Daoy (cell line): ENCODE measurements at places on chromosomes 11 and 22.

DNA sequence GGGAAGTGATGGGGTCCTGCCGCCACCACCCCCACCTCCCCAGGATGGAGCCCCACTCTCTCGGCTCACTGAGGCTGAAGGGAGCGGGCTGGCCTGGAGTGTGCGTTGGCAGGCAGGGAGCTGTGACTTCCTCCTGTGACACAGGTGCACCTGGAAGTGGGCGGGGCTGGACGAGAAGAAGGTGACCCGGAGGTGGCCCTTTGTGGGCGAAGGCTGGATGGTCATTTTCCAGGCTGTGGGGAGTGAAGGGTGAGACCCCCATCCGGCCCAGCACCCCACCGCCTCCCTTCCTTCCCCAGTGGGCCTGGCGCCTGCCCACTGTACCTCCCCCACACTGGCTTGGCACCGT is 15.3 kb downstream of the IL17REL start:
- DNase-seq, result no peak

- peak; percentile 59 for DNase-seq
Observed at GRCh38 chr22:33923660-33924246, 3.5 kb upstream of the LARGE1 start.

DNA sequence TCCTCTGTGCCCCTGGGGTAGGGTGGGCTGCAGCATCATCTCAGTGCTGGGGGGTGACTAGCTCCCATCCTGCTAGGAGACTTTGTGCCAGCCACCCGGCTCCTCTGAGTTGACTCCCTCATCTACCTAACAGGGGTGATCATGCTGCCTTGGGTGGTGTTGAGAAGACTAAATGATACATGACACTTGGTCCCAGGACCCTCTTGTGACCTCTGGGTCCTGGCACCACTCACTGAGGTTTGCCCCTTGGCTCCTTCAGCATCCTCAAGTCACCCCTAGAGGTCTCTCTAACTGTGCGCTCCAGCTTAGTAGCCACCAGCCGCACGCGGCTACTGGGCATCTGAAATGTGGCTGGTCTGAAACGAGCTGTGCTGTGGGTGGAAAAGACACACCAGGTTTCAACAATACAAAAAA is 72.1 kb downstream of the LRRC32 start:
- DNase-seq, result peak; percentile 75

DNA sequence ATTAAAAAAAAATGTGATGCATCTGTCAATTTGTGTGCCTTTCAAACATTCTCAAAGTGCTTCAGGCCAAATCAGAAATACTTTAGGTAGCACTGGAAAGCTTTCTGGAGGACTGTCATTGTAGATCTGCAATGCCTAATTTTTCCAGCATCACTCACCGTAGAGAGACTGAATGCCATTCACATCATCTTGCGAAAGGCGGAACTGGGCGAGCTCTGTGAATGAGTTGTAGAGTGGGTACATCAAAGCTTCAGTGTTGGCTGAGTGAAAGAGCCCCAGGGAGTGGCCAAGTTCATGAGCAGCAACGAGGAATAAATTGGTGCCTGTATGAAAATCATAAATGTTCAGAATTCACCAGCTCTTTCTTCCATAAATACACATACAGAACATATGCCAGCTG is 4.0 kb downstream of the MMP10 start:
- DNase-seq, result no peak

GRCh38 chr11:48307760-48308386 is 1.9 kb downstream of the OR4S1 start:
- DNase-seq, result peak; percentile 16

DNA sequence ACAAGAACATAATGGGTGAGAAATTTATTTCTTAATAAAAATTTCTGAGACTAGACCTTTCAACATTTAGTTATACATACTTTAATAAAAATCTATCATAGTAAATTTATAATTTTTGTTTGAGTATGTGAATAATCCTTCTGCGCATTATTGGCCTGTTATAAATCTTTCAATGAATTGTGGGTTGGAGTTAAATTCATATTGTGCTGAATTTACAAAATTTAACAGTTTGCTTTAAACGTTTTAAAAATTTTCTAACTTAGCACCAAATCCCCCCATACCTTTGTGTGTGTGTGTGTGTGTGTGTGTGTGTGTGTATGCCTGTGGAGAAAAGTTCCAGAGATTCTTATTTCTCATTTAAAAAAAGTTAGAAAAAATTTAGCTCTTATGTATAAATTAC is 111.0 kb downstream of the TMEM135 start:
- DNase-seq, result no peak

GRCh38 chr11:102500829-102501228 is 29.7 kb downstream of the MMP7 start:
- no peak for DNase-seq

GRCh38 chr11:78415338-78415737 is 2.3 kb downstream of the GAB2 start:
- DNase-seq, result no peak

DNA sequence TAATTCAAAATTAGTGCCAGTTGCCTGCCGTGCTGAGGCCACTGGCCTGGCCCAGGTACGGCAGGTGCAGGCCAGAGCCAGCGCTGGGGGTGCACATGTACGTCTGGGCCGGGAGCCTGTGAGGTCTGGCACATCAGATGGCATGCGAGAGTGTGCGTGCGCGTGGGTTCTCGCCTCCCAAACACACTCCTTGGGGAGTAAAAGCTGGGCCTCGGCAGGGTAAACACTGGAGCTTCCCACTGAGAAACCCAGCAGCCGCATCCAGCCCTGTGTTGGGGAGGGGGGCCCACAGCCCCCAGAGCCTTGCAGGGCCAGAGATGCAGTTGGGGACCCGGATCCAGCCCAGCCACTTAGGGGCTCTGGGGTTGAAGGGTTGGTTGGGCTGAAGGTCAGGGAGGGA is 37.8 kb downstream of the FLRT1 start:
- DNase-seq, result no peak

- peak; percentile 79 for DNase-seq
Observed at GRCh38 chr22:37428649-37429586, 1.6 kb upstream of the ELFN2 start.

DNA sequence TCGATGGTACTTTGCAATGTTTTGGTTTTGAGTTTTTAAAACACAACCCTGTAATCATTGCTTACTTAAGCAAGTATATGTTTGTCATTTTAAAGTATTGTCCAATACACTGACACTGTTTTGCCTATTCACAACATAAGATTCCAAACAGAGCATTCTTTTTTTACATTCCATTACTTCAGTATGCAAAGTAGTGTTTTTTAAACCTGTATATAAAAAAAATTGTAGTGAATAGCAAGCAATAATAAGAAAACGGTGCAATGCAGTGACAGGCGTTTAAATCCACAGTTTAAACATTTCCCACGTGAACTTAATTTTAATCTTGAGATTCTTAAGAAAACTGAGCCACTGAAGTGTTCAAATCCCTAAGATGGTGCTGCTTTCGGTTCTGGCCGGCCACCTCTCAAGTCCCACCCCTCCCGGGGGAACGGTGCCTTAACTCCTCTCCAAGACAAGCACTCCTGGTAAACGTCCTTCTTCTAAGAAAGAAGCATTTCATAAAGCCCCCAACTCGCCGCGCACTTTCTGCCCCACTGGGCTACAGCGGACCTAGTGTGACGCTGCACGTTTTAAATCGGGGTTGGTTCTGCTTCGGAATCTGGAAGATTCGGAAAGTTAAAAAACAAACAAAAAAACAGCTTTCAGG is 2.9 kb downstream of the PGR start:
- peak; percentile 4 for DNase-seq

- DNase-seq, result no peak
Observed at GRCh38 chr11:58502004-58502403, 5.9 kb downstream of the OR5B21 start.

DNA sequence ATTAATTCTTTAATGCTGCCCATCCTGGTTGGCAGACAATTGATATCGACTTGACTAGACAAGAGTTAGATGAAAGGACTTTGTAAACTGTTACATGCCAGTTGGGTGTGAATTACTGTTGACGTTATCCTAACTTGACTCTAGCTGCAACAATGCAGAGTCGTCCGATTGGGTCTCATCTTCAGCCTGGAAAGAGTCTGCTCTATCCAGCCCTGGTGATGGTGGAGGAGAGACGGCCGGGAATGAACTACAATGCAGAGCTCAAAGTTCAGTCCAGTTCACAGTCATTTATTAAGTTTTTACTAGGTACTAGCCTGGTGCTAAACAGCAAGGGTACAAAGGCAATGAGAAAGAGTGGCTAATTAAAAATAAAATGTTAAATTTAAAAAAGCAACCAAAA is 4.9 kb upstream of the SMIM35 start:
- DNase-seq, result no peak

DNA sequence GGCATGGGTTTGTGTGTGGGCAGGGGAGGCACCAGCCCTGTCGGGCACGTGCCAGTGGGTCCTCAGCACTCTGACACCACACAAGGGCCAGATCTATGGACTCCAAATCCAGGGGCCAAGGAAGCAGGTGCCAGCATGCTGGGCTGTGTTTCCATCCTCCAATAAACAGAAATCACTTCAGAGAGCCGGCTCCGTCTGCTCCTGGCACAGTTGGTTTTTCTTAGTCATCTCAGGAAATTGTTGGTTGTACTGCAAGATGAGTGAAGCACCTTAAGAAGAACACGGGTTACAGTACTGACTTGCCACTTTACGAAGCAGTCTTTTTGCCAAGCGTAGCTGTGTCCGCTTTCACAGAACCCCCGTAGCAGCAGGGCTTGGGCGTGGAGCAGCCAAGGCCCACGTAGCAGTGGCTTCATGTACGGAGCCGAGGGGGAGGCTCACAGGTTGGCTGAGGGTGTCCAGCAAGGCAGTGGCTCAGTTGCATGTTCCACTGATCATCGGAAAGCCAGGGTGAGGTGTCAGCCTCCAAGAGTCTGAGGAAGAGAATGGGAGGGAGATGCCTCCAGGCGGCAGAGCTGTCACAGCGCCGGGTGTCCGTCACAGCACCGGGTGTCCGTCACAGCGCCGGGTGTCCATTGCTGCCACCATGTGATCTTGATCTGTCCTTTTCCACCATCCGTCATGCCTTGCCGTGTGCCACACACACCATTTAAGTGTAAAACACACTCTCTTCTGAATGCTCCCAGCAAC is 314.9 kb downstream of the CTTN start:
- peak; percentile 39 for DNase-seq

DNA sequence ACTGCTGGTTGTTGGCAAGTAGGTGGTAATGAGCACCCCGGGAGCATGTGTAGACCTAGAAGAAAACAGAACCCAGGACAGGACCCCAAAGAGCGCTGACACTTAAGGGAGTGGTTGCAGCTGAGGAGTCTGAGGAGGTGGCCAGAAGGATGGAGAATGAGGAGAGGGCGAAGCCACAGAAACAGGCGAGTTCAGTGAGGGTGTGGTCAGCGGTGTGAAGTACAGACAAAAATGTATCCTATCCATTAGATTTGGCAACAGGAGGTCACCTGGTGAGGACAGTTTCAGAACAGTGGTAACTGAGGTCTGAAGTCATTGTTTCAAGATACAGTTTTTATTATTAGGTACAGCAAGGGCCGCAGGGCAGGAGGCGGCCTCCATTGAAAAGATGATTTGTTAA is 8.6 kb upstream of the THY1 start:
- DNase-seq, result no peak

GRCh38 chr11:68973219-68973618 is 7.6 kb downstream of the MRGPRD start:
- no peak for DNase-seq

- peak; percentile 31 for DNase-seq
Observed at GRCh38 chr11:128235958-128236357, 351.4 kb downstream of the ETS1 start.

GRCh38 chr22:30178181-30179126 is 68.1 kb downstream of the LIF start:
- peak; percentile 15 for DNase-seq

- DNase-seq, result peak; percentile 65
Observed at GRCh38 chr11:820655-821511, 2.2 kb downstream of the PNPLA2 start.

DNA sequence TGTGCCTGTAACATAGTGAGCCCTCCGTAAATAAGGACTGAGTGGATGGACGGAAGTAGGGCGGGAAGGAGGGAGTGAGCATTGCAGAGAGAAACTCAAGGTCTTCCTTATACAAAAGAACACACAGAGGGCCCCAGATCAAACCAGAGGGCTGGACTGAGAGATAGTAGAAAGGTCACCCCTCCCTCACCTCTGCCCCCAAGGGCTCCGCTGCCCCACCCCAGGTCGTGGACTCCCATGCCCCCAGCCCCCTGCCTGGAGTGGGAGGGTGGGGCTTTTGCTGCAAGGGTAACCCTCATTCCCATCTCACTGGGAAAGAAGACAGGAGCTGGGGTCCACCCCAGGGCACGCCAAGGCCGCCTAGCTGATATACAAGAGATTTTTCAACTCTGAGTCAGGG is 157.0 kb downstream of the MN1 start:
- DNase-seq, result no peak

- DNase-seq, result no peak
Observed at GRCh38 chr11:109507331-109507730, 85.3 kb downstream of the C11orf87 start.

- no peak for DNase-seq
Observed at GRCh38 chr11:12567746-12568460, 106.3 kb upstream of the TEAD1 start.

DNA sequence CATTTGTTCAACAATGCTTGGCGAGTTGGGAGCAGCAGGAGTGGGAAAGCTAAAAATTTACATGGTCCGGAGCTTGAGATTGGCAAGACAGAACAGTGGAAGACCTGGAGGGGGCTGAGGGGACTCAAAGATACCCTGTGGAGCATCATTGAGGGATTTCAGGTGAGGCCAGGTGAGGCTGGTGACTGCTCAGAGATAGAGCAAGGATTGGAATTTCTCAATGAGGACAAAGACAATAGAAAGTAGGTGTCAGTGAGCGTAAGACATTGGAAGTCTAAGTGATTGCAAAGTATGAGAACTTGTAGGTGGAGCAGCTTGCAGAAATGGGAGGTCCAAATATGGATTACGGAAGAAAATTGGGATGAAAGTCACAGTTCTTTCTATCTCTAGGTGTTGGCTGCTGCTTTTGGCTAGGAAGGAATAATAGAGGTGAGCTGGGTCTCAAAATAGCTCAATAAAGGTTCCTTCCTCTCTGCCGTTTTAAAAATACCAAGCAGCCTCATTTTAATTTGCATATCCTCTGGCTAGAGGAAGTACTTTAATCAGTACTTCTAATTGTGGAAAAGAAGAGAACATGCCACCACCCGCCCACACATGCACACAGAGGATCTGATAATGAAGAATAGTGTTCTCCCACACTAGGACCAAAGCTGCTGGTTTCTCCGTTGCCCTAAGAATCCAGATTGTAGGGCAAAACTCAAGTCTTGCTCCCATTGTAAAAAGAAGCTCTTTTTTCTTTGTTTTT is 41.8 kb upstream of the SORL1-AS1 start:
- DNase-seq, result no peak

- peak; percentile 69 for DNase-seq
Observed at GRCh38 chr11:116499396-116500003, 273.3 kb downstream of the BUD13 start.

DNA sequence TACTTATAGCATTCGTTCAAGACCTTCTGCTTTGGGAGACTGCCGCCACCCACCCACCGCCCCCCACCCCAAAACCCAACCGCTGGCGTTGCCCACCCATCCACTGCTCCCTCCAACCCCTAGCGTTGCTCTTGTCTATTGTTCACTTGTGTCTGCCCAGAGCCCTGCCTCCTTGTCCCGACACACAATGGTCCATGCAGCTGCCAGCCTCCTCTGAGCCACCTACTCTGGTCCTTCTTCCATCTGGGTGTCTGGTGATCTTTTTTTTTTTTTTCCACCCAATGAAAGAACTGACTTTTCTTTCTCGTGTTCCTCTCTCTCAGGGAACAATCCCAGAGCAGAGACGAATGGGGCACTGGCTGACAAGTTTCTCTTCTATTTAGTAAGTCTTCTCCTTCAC is 256.0 kb upstream of the SESN3 start:
- DNase-seq, result no peak
